ENCODE measurements at places on chromosomes 6 and 20.

DNA sequence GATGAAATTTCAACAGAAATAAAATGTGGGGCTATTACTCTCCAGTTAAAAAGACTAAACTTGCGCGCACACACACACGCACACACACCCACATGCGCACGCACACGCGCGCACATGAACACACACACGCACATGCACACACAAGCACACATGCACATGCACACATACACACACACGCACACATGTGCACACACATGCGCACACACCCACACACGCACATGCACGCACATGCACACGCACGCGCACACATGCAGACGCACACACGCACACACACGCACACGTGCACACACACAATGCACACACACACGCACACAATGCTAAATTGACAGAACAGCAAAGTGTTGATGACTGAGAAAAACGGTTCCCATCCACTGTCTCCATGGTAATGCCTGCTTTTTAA, 754.1 kb downstream of the CBLN4 start:
- no peak for DNase-seq

DNA sequence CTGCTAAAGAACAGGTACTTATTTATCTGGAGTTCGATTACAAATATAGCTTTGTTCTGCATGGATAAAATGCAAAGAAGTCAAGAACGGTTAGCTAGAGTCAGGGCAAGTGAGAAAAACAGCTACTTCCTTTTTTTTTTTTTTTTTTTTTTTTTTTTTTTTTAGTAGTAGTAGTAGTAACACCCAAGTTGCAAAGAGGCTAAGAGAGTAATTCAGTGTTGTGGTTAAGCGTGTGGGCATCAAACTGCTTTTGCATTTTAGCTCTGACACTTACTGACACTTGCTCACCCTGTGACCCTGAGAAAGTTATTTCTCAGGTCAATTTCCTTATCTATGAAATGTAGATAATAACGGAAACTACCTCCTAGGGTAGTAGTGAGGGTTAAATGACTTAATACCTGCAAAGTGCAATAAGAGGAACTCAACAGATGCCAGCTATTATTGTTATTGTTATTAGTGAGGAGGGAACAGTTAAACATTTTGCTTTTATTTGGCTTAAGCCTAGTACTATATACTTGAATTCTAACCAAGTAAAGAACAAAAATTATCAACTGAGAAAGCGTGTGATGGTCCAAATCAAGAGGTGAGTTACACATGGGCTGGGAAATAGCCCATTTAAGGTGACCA, 86.7 kb upstream of the BACH2 start:
- DNase-seq, result no peak

- no peak for DNase-seq
Observed at GRCh38 chr20:23123886-23124285, 37.8 kb upstream of the CD93 start.

DNA sequence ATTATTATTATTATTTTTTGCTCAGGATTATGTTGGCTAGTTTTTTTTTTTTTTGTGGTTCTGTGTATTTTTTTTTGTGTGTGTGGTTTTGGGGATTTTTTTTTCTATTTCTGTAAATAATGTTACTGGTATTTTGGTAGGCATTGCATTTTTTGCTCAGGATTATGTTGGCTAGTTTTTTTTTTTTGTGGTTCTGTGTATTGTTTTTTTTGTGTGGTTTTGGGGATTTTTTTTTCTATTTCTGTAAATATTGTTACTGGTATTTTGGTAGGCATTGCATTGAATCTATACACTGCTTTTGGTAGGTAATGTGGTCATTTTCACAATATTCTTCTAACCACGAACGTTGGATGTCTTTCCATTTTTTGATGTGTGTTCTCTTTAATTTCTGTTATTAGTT, 17.4 kb downstream of the PHF3 start:
- no peak for DNase-seq

- DNase-seq, result no peak
Observed at GRCh38 chr20:44123874-44124535, 63.0 kb downstream of the JPH2 start.

DNA sequence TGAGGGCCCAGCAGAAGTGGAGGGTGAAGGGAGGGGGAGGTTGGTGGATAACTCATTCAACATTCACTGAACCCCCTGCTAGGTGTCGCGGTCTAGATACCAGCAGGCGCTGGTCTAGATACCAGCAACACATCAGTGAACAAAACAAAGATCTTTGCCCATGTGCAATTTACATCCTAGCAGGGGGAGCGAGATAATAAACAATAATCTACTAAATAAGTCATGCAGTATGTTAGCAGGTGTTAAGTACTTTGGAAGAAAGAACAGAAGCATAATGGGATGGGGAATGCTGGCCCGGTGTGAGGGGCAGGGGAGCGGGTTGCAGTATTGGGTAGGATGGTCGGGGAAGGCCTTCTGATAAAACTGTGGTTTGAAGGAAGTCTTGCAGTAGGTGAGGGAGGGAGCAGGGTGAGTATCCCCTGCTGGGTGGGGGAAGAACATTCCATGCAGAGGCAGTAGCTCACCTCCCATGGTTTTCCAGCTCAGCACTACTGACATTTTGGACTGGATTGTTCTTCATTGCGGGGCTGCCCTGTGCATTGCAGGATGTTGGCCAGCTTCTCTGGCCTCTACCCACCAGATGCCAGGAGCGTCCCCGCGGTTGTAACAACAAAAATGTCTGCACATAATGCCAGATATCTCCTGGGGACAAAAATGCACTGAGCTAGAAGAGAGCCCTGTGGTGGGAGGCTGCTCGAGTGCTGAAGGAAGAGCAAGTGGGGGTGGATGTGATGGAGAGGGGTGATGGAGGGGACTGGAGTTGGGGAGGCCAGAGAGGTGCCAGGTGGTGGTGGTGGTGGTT, 117.3 kb downstream of the TOX2 start:
- DNase-seq, result no peak

DNA sequence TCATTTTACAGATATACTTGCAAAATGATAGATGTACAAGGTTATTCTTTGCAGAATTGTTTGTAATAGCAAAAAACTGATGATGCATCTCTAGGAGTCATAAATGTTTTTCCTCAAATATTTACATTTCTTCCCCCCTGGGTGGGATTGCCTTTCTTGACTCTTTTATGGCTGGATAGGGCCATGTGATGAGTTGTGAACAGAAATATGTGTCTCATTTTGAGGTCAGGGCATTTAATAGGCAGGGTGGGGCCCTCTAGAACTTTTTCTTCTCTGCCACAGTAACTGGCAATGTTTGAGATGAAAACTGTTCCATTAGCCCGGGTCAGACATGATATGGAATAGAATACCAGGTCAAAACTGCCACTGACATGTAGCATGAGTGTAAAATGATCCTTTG, 159.5 kb upstream of the SYNCRIP start:
- DNase-seq, result no peak

GRCh38 chr20:8306937-8307336, 174.9 kb downstream of the PLCB1 start:
- DNase-seq, result no peak

DNA sequence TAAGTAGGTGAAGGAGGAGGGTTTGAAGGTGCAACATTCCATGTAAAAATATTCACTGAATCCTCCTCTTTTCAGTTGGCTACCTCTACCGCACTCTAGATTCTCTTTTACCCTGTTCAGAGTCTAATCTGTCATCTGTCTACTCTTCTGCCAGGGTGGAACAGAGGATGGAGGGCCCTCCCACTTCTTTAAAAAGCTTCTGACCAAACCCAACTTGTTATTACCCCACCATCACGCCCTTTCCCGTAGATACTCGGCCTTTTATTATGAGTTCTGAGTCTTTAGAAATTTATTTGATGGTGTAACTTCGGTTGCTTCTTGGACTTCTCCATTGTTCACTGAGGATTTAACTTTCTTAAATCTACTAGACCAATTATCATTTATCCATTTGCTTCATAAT, 11.7 kb downstream of the STX11 start:
- no peak for DNase-seq
